Prostate gland (tissue), 2 donors: ENCODE measurements at places on chromosomes 7 and 10. TPM values are rescaled to one million over a fixed set of nuclear protein-coding genes. Genes with fewer than 3 reads are reported as not detected.
A peak's percentile ranks its signal among the peaks of the same experiment; 100 is the strongest.

- H3K36me3 ChIP-seq: no peaks in the 10 kb centered on the region
- no peaks in the 10 kb centered on the region for H3K4me1 ChIP-seq
- H3K27ac ChIP-seq: no peak overlapping the region
- H3K27me3 ChIP-seq: no peaks in the 10 kb centered on the region
- no peak overlapping the region for H3K4me3 ChIP-seq
Measured at GRCh38 chr7:25795824-25796235, 356.2 kb upstream of the NFE2L3 start.

DNA sequence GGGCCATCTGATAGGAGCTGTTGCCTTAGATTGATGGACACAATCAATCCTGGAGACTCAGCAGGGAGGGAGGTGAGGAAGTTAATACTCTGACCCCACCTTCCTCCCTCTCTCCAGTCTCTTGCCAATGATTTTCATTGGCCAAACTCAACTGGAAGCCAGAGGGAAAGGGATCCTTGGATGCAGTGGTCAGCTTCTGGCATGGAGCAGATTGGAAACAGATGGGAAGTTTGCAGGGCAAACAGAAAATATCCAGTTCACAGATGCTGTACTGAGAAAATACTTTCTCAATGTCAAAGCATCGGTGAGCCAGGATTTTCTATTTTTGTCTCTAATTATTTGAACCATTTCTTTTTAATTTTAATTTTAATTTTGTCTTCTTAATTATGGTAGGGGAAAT lies 170.8 kb downstream of the BBS9 start:
- H3K36me3 ChIP-seq: no peaks in the 10 kb centered on the region
- no peak overlapping the region for H3K27ac ChIP-seq
- no peak for DNase-seq
- H3K4me1 ChIP-seq: no peaks in the 10 kb centered on the region
- no peaks in the 10 kb centered on the region for H3K27me3 ChIP-seq

Gene CFAP70
- total RNA-seq: 11.9 TPM

GRCh38 chr7:99080679-99081078 lies 63.2 kb downstream of the SMURF1 start:
- no peak overlapping the region for H3K4me3 ChIP-seq
- peaks cover 4% of the 10 kb centered on the region for H3K4me1 ChIP-seq
- no peaks in the 10 kb centered on the region for H3K27me3 ChIP-seq
- H3K36me3 ChIP-seq: no peaks in the 10 kb centered on the region

DNA sequence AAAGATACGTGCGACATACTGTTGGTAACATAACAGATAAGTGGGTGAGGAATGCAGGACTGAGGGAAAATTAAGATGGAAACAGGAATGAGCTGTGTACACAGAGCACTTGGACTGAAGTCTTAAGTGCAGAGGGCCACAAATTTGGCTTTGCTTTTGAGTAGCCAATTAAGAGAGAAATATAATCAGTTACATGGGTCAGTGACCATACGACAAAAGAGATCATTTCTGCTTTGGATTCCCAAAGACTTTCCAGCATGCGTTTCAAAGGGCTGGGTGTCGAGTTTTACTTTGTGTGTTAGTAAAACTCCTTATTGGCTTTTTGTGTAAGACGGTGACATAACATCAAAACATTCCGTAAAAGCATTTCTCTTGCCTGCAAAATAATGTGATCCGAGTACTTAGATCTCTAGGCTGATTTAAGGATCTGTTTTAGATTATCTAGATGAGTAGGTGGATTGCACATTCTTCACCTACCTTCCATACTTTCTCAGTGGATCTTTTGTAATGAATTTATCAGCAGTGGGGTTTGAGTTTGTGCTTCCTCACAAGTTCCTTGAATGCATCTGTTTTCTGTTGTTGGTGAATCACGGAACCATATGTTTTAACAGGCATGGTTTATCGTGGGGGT lies 7.5 kb downstream of the RABGEF1 start:
- no peaks in the 10 kb centered on the region for H3K27me3 ChIP-seq
- no peak overlapping the region for H3K27ac ChIP-seq
- no peaks in the 10 kb centered on the region for H3K4me1 ChIP-seq
- H3K36me3 ChIP-seq: no peaks in the 10 kb centered on the region
- no peak overlapping the region for H3K4me3 ChIP-seq

Gene C7orf57
- not detected for total RNA-seq

Gene LRRC4
- total RNA-seq: 0.23 TPM

Gene ABCC2
- total RNA-seq: 0.74 TPM

DNA sequence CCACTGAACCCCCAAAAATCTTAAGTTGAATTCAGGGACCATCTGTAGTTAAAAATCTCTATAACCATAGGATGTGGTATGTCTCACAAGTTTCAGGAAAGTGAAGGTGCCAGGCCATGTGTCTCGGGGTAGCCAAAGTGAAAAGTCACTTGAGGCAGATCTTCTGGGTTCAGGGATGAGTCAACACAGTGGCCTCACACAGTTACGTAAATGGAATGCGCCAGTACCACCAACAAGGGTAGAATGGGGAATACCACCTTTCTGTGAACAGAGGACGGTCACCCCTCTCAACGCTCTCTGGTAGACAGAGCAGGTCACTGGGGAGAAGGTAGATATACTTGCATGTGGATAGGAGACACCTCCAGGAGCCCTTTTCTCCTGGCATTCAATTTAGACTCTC lies 71.4 kb downstream of the ELMO1 start:
- H3K27me3 ChIP-seq: no peaks in the 10 kb centered on the region
- DNase-seq: no peak
- no peak overlapping the region for H3K27ac ChIP-seq
- H3K4me3 ChIP-seq: no peak overlapping the region

Gene BTBD16
- not detected for total RNA-seq

Gene TMEM60
- 20.6 TPM for total RNA-seq

Gene PLCE1
- 5.2 TPM for total RNA-seq

GRCh38 chr7:116167177-116167576 lies 43.2 kb upstream of the TES start:
- H3K4me1 ChIP-seq: no peaks in the 10 kb centered on the region
- H3K36me3 ChIP-seq: no peaks in the 10 kb centered on the region
- H3K27ac ChIP-seq: no peak overlapping the region

Gene RAPGEF5
- total RNA-seq: 7.4 TPM

Gene SNX13
- total RNA-seq: 46.9 TPM

GRCh38 chr7:1449501-1449900 lies 9.8 kb downstream of the MICALL2 start:
- no peak overlapping the region for H3K4me3 ChIP-seq
- no peaks in the 10 kb centered on the region for H3K36me3 ChIP-seq
- no peaks in the 10 kb centered on the region for H3K27me3 ChIP-seq
- DNase-seq: no peak
- peaks cover 6% of the 10 kb centered on the region for H3K4me1 ChIP-seq

Gene SPDYE8
- total RNA-seq: not detected

Gene UNC5B
- 58.4 TPM for total RNA-seq

DNA sequence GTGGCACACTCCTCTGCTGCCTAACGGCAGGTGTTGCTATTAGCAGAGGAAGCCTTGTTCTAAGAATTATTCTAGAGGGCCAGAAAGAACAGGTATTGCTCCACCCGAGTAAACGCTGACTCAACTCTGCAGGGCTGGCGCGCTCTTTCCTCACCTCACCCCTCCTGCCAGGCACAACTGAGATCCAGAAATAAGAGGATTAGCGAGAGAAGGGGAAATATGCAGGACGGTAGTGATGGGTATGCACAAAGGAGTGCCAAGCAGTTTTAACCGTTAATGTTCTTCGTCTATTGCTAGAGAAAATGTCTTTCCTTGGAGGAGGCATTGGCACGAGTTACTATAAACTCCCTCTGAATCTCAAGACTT lies 369 bp upstream of the SCIN start:
- no peaks in the 10 kb centered on the region for H3K4me1 ChIP-seq
- H3K27ac ChIP-seq: peak overlapping the region; percentile 42
- no peaks in the 10 kb centered on the region for H3K36me3 ChIP-seq
- DNase-seq: peak; percentile 51
- H3K27me3 ChIP-seq: no peaks in the 10 kb centered on the region
- peak overlapping the region; percentile 30 for H3K4me3 ChIP-seq

GRCh38 chr10:122487174-122487765 lies 25.9 kb downstream of the HTRA1 start:
- H3K27ac ChIP-seq: no peak overlapping the region
- H3K27me3 ChIP-seq: no peaks in the 10 kb centered on the region
- DNase-seq: peak; percentile 28
- no peak overlapping the region for H3K4me3 ChIP-seq
- no peaks in the 10 kb centered on the region for H3K36me3 ChIP-seq

- peak overlapping the region; percentile 81 for H3K4me3 ChIP-seq
- H3K27ac ChIP-seq: peak overlapping the region; percentile 88
- H3K27me3 ChIP-seq: no peaks in the 10 kb centered on the region
- no peaks in the 10 kb centered on the region for H3K36me3 ChIP-seq
Measured at GRCh38 chr7:40133561-40134427, 628 bp downstream of the MPLKIP start.

- no peak overlapping the region for H3K4me3 ChIP-seq
- H3K27me3 ChIP-seq: no peaks in the 10 kb centered on the region
- H3K36me3 ChIP-seq: no peaks in the 10 kb centered on the region
Measured at GRCh38 chr7:140390466-140391190, 7.7 kb downstream of the SLC37A3 start.

Gene IQCE
- 41.9 TPM for total RNA-seq

DNA sequence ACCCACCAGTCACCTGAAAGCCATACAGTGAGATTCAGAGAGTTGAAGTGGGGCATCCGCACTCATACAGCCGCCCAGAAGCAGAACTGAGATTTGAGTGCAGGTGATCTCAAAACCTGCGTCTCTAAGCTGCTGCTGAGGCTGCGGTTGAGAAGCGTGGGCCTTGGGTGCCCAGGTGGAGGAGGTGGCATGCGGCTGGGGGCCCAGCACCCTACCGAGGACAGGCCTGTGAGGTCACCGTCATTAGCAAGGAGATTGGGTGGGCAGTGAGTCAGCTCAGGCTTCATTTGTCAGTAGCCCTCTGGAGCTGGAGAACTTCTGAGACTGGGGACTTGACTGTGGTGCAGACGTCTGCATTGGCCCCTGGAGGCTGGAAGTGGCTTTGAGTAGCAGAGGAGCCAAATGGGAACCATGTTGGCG lies 29.8 kb downstream of the ZMIZ1 start:
- no peak for DNase-seq
- H3K4me1 ChIP-seq: peaks cover 45% of the 10 kb centered on the region
- no peak overlapping the region for H3K4me3 ChIP-seq
- H3K36me3 ChIP-seq: no peaks in the 10 kb centered on the region
- H3K27ac ChIP-seq: no peak overlapping the region
- no peaks in the 10 kb centered on the region for H3K27me3 ChIP-seq

DNA sequence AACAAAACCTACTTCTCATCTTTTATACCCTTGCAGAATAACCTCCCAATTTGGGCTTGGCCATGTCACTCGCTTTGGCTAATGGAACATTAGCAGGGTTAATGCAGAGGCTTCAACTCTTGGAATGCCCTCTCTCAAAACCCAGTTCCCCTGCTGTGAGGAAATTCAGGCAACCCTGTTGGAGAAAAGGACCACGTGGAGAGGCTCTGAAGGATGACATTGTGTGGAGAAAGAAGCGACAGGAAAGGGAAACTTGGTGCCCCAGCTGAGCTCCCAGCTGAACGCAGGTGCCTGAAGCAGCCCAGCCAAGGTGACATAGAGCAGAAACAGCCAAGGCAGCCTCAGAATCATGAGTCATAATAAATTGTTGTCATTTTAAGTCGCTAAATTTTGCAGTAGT lies 214.2 kb upstream of the GHITM start:
- no peaks in the 10 kb centered on the region for H3K4me1 ChIP-seq
- no peak overlapping the region for H3K4me3 ChIP-seq
- no peak overlapping the region for H3K27ac ChIP-seq
- H3K27me3 ChIP-seq: no peaks in the 10 kb centered on the region

Gene CFTR
- total RNA-seq: 5.6 TPM

Gene ZNF316
- 39.2 TPM for total RNA-seq

Gene CABCOCO1
- 1.0 TPM for total RNA-seq

DNA sequence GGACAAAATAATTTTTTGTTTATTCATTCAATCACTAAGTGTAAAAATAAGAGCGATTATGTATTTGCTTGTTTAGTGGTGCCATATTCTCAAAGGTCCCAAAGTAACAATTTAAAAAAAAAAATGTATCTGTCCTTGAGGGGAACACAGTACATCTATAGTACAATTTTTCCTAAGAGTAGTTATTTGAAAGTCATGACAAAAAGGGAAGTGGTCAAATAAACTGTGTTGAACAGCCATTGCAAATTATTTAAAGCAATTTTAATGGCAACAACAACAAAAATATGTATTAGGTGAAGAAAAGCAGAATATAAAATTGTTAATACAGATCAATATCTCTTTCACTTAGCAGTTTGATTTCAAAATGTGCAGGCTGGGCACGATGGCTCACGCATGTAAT lies 943.5 kb downstream of the CNTNAP2 start:
- no peak overlapping the region for H3K27ac ChIP-seq
- no peaks in the 10 kb centered on the region for H3K27me3 ChIP-seq
- no peaks in the 10 kb centered on the region for H3K4me1 ChIP-seq
- DNase-seq: no peak
- no peak overlapping the region for H3K4me3 ChIP-seq

- DNase-seq: peak; percentile 35
- H3K4me3 ChIP-seq: no peak overlapping the region
- H3K27ac ChIP-seq: no peak overlapping the region
- no peaks in the 10 kb centered on the region for H3K36me3 ChIP-seq
Measured at GRCh38 chr7:88377434-88377833, 70.7 kb upstream of the STEAP4 start.

DNA sequence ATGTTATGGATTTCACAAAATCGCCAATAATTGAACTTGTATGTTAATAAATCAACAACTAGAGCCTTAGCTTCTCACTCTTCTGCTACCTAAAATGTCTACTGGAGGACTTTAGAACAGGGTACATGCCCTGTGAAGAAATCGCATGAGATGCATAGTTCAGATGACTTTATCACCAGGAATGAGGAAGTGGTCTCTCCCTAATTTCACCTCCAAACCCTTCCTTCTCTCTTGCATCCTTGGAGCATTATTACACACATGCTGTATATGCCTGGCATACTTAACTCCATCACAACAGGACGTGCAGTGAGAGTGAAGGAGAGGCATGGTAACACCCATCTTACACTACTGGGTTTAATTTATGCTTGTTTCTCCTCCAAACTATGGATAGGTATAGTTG lies 27.8 kb downstream of the RHEB start:
- H3K36me3 ChIP-seq: no peaks in the 10 kb centered on the region
- H3K4me3 ChIP-seq: no peak overlapping the region
- H3K27me3 ChIP-seq: no peaks in the 10 kb centered on the region
- H3K27ac ChIP-seq: no peak overlapping the region
- no peak for DNase-seq

Gene PAX4
- total RNA-seq: not detected

Gene MDFIC
- 24.8 TPM for total RNA-seq

GRCh38 chr7:128879939-128880746 lies 17.5 kb downstream of the ATP6V1F start:
- no peaks in the 10 kb centered on the region for H3K27me3 ChIP-seq
- H3K27ac ChIP-seq: no peak overlapping the region
- peak; percentile 47 for DNase-seq
- no peak overlapping the region for H3K4me3 ChIP-seq
- no peaks in the 10 kb centered on the region for H3K36me3 ChIP-seq

Gene ICA1
- 51.0 TPM for total RNA-seq

- H3K27me3 ChIP-seq: no peaks in the 10 kb centered on the region
- H3K4me1 ChIP-seq: no peaks in the 10 kb centered on the region
- no peak overlapping the region for H3K27ac ChIP-seq
- DNase-seq: no peak
- no peaks in the 10 kb centered on the region for H3K36me3 ChIP-seq
Measured at GRCh38 chr7:22183522-22184280, 173.3 kb downstream of the RAPGEF5 start.
